ENCODE measurements at places on chromosomes 5 and 9.

- peak; percentile 37 for DNase-seq
These were observed 93.4 kb downstream of the DAB2IP start for GRCh38 chr9:121744687-121745395.

DNA sequence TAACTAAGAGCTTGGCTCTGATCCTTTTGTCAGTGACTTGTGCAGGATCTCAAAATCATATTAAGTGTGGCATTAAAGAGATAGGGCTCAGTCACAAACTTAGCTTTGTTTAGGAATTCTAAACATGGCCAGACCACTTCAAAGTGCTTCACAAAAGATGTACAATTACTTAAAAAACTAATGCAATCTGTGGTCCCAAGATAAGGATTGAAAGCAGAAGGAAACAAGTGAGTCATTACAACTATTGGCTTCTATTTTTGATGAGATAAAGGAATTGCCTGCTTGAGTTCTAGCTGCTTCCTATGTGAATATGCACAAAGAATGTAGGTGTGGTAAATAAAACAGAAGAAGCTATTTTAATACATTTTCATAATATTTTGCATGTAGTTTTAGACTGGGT lies 44.9 kb upstream of the SLC12A2 start:
- DNase-seq: peak; percentile 67

GRCh38 chr5:73448463-73449136 lies at the start of gene FOXD1:
Gene FOXD1 (minus strand): TSS chr5:73448777. CDS start chr5:73448362, 415 bp downstream.
- DNase-seq: peak; percentile 93

DNA sequence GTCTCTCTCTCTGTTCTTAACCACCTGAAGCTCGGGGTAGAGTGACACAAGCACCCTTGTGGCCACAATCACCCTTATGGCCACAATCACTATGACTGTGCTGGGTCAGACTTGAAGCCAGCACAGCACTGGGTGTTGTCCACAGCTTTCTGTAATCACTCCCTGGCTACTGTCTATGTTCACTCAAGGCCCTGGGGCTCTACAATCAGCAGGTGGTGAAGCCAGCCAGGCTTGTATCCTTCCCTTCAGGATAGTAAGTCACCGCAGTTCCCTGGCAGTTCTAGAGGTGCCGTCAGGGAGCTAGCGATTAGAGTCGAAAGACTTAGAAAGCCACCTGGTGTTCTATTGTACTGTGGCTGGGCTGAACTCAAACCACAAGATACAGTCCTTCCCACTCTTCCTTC lies 44.2 kb downstream of the GDA start:
- no peak for DNase-seq

- no peak for DNase-seq
These were observed 174.1 kb upstream of the CLINT1 start for GRCh38 chr5:158033076-158033475.

- DNase-seq: no peak
These were observed 274.9 kb downstream of the EFNA5 start for GRCh38 chr5:107395632-107396350.

DNA sequence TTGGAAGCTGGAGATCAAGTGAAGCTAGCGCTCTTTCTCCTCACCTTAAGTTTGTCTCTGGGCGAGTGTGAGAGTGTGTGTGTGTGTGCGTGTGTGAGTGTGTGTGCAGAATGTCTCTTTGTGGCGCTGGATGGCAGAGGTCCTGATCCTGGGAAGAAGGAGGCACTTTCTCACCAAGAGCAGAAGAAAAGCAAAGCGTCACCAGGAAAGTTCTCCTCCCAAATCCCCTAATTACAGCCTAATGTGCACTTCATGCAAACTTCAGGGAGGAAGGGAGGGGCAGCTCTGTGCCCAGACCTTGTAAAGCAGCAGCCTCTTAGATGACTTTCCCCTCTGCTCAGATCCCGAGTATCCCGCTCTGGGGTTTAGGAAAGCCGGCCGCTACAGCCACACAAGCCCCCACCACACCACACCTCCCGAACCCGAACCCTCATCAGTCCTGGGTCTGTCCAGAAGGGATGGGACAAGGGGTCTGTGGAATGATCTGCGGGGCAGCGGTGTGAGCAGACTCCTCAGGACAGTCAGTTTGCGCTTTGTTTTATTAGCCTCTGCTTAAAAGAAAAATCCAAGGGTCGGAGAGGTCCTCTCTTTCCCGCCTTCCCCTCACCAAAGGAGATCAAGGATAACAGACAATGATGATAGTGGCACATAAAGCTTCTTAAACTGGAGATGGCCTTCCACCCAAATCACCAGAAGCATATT lies at the start of gene HAPLN1:
Gene HAPLN1 (minus strand): TSS at position 20 of the 702 bp plus-strand sequence. CDS start 47,332 bp downstream, outside the sequence.
- DNase-seq: no peak

DNA sequence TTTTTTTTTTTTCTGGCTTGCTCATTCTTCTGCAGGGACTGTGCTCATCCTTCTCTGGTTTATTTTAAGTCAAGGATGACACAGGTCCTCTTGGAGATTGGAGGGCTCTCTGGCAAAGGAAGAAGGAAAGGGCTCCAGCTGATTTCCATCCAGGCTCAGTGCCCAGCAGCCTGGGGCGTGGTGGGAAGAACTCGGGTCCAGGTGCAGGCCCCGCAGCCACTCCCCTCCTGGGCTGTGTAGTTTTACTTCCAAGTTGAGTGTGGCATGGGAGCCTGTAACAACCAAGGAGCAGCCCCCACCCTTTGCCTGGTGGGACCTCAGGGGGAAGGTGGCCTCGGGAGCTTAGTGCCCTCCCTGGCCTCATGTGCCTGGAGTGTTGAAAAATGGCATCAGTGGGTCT lies 58.9 kb downstream of the ANKRD33B start:
- DNase-seq: no peak

DNA sequence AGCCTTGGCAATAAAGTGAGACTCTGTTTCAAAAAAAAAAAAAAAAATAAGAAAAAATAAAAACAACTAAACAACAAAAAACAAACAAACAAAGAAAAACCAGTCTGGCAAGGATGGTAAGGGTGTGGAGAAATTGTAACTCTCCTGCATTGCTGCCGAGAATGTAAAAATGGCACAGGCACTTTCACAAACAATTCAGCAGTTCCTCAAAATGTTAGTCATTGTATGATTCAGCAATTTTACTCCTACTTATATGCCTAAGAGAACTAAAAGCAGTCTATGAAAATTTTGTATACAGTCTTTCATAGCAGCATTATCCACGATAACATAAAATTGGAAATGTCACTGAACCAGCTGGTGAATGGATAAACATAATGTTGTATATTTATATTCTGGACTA lies 280.4 kb downstream of the CDH9 start:
- DNase-seq: no peak

- no peak for DNase-seq
These were observed 1.5 kb downstream of the ZBTB43 start for GRCh38 chr9:126806336-126806735.

- DNase-seq: no peak
These were observed 48.0 kb upstream of the ASTN2 start for GRCh38 chr9:117462861-117463260.

DNA sequence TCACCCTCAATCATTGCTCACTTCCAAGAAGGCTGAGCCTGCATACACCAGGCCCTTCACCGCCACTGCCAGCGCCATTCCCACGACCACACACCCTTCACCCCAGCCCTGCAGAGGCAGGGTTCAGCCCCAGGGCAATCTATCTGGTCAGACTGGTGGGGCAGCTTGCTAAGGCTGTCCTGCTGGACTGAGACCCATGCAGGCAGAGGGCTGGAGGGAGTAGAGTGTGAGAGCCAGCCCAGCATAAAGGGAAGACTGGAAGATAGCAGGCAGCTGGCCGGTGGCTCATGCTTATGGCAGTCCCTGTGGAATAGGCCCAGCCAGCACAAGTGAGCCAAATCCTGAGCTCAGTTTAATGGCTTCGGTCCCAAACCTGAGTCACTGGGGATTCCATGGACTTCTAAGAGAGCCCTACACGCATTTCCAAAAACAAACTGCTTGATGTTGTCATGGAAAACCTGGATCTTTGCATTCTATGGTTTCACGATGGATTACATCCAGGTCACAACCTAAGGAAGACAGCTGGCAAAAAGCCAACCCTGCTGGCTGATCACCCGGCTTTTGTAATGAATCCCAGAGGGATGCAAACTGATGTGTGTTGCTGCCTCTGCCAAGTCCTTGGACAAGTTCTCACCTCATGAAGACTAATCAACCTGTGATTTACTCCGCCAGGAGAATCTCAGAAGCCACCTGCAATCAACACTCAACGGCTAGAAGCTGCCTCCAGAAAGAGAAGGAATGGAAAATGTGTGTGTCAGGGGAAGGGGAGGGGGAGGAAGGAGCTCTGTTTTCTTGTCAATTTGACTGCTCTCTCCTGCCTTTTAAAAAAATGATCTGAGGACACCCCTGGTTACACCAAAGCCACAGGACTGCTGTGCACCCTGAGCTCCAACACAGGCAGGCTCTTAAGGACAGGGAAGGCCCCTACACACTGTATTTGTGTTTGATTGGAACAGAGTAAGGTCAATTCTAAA lies 143.6 kb downstream of the LHFPL2 start:
- DNase-seq: peak; percentile 99

DNA sequence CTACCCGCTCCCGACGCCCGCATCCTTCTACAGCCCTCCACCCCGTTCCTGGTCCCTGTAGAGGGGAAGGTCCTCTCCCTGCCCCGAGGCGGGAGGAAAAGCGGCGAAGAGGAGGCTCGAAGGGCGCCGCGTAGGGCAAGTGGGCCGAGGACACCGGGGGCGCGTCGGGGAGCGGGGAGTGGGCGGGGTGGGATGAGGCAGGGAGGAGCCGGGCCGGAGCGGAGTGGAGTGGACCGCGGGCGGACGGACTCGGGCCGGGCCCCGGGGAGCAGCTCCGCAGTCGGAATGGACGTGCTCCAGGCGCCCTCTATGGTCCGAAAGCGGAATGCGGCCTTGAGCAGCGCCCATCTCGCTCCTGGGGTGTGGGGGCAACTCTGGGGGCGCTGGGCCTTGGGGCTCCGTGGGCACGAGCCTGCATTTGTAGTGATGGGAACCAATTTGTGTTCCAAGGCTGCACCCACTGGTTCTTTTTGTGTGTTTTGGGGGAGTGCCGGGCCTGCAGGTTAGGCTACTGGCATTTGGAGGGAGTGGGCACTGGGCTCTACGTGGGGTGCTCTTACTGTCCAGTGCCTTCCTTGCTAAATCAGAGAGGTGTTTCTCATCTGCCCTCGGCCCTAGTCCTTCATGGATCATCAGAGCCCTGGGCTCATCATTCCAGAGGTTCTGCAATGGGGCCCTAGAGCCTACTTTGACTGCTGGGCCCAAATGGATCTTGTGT lies 7.3 kb downstream of the IRX1 start:
- DNase-seq: no peak

DNA sequence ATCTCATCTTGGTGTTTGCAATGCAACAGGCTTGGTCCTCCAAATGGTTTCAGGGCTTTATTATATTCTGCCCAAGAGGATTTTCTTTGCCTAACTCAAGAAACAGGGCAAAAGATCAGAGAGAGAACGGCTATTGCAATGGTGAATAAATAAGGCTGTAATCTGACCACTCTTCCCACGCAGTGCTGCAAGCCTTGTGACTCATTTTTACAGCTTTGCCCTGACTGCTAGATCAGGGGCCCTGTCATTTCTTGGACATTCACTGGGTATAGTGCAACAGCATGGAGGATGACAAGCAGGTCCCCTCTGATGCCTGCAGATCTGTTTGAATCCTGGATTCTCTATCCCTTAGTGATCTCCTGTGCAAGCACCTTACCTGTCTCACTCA lies 459.1 kb downstream of the EBF1 start:
- DNase-seq: no peak

GRCh38 chr5:178338126-178338749 lies 105.6 kb upstream of the PHYKPL start:
- no peak for DNase-seq

DNA sequence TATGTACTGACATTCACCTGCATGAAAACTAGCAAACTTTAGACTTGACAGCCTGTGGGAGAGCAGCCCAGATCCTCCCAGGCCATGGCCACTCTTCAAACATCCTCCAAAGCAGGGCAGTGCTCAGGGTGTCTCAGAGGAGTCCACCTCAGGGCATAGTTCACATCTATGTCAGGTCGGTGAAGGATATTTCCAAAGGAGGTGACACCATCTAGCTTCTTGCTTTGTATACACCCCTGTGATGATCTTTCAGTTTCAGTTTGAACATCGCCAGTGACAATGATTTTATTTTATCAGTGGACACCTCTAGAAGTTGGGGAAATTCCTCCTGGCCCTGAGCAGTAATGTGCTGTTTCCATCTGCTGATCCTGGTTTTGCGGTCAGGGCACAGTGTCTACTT lies 20.1 kb downstream of the CDK20 start:
- DNase-seq: no peak

- DNase-seq: no peak
These were observed 79.6 kb downstream of the TLR4 start for GRCh38 chr9:117783828-117784227.

DNA sequence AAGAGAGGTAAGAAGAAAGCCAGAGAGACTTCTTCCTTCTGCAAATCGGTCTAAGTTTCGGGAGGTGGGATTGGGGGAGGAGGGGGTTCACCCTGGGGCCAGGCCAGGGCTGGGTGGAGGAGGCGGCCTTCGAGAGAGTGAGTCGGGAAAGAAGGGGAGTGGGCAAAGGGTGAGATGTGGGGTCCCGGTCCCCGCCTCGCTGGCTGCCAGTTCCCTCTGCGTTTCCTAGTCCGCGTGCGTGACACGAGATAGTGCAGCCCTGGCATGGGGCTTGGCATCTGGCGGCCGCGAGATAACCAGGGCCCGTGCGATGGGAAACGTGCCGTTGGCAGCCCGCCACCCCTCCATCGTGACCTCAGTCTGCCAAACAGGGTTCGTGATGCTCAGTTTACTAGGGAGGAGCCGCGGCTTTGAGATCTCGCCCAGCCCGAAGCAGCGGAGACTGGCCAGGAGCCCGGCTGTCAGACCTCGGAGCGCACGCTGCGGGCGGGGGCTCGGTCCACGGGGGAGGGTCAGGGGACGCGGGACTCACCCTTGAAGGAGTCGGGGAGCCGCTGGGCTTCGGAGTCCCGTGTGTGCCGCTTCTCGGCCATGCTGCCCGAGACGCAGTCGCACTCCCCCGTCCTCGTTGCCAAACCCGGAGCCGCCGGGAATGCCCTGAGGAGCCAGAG lies at the start of gene STOM:
Gene STOM (minus strand): TSS at position 656 of the 671 bp plus-strand sequence. CDS start 63 bp downstream, at position 593.
- peak; percentile 93 for DNase-seq

- no peak for DNase-seq
These were observed 79.8 kb upstream of the FBXL7 start for GRCh38 chr5:15420201-15420600.

DNA sequence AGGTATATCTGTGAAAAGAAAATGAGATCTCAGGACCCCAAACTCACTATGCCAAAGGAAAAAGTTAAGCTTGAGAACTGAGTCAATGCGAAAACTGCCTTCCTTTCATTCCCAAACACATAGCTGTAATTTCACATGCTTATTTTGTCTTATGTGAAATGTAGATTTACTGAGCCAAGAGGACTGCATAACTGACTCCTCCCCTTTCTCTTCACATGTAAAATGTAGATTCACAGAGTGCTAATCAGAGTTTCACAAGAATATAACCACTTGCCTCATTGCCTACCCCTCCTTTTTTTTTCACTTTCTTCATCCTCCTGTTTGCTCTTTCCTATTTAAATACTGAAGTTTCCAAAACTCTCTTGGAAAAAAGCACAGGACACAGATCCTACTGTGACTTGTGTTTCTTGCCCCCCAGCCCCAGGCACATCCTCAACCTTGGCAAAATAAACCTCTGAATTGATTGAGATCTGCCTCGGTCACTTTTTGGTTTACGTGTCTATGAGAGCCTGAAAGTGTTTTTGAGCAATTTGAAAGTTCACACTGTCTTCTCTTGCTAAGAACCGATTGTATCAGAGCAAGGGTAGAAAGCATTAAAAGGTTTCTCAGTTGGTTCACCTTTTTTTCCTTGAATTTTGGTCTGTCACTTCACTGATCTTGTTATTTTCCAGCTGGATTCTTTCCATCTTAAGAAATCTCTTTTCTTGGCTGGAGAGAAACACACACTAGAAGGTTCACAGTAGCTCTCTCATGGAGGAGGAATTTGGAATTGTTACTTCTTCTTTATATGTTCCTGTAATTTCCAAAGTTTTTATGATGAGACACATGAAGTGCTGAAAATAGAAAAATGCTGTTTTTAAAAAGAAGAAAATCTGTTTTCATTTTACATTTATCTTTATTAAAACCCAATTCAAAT lies 44.8 kb upstream of the SNAPC3 start:
- DNase-seq: no peak
